Caki2 (cell line): ENCODE measurements at places on chromosomes 3 and 15. TPM values are rescaled to one million over a fixed set of nuclear protein-coding genes. Genes with fewer than 3 reads are reported as not detected.

GRCh38 chr3:17742102-17742879 is at the start of gene TBC1D5:
TSS of gene TBC1D5 (minus strand) at chr3:17742631. CDS start at chr3:17508570, 234,061 bp downstream.
- peak; percentile 97 for DNase-seq

Gene SPTBN5
- not detected in 2 replicates for total RNA-seq

Gene RLBP1
- not detected in 2 replicates for total RNA-seq

- no peak for DNase-seq
Observed at GRCh38 chr3:48748754-48749153, 31.7 kb upstream of the IP6K2 start.

- DNase-seq, result no peak
Observed at GRCh38 chr3:24566927-24567326, 72.3 kb upstream of the THRB start.

- no peak for DNase-seq
Observed at GRCh38 chr3:122496508-122496907, 18.2 kb downstream of the KPNA1 start.

Gene IGSF10
- total RNA-seq, result not detected in 2 replicates

DNA sequence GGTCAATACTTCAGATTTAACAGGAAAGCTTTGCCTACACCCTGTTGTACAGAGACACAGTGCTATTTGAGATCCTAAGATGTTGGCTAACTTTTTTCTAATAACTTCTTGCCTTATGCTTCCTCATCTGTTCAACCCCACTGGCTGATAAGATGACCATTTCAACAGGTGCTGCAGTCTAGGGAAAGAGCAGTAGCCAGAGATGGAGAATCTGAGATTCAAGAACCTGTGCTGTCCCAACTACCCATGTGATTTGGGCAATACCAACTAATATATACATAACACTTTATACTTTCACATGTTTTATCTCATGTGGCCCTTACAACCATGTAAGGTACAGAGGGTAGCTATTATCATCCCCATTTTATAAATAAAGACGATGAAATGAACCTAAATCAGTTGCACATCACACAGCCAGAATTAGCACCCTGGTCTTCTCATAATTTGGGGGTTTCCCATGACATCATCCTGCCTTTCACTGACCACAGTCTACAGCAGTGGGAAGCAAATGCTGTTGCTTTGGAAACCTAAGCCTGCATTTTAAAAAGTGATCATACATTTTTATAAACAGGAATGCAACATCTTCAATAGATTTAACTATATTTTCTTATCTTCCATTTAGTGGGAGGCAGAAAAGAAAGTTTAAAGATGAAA is 9.7 kb downstream of the TTC23 start:
- DNase-seq, result no peak
